ENCODE measurements at places on chromosomes 4 and X.

DNA sequence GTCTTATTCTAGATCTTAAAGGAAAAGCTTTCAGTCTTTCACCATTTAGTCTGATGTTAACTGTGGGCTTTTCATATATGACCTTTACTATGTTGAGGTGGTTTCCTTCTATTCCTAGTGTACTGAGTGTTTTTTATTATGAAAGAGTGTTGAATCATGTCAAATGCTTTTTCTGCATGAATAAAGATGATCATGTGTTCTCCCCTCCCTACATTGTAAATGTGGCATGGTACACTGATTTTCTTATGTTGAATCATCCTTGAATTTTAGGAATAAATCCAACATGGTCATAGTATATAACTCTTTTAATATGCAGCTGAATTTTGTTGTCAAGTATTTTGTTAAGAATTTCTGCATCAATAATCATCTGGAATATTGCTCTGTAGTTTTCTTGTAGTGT lies 4.3 kb downstream of the CLGN start:
- DNase-seq = no peak

DNA sequence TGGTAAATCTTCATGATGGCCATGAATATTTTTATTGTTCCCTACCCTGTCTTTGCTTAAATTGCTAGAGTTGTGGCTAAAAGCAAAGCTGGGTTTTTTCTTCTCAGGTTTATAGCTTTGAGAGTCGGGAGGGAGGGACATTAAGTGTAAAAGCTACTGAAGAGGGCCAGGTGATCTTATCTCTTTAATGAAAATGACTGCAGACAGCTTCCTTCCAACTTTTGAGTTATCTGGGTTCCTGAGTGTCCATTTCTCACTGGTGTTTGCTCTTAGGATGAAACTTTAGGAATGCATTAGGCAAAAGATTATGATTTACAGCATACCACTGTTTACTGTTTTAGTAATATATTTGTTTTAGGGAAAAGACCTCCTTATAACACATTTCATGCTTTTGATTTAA lies 187.7 kb downstream of the SHROOM3 start:
- no peak for DNase-seq

DNA sequence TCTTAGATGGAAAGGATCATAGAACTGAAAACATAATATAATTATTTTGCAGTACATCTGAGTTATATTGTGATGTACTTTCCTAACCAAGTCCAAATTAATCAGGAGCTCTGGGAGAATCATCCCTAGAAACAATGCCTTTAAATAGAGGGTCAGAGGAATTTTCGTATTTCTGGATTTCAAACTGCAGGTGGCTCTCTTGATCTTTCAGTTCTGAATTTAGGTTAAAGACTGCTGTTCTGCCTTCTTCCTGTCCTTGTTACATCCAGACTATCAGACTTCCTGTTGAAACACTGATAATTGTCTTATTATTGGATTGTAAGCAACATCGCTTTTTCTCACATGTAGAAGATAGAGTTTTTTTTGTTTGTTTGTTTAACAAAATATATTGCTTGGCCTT lies 142.7 kb downstream of the RPA4 start:
- DNase-seq = no peak

DNA sequence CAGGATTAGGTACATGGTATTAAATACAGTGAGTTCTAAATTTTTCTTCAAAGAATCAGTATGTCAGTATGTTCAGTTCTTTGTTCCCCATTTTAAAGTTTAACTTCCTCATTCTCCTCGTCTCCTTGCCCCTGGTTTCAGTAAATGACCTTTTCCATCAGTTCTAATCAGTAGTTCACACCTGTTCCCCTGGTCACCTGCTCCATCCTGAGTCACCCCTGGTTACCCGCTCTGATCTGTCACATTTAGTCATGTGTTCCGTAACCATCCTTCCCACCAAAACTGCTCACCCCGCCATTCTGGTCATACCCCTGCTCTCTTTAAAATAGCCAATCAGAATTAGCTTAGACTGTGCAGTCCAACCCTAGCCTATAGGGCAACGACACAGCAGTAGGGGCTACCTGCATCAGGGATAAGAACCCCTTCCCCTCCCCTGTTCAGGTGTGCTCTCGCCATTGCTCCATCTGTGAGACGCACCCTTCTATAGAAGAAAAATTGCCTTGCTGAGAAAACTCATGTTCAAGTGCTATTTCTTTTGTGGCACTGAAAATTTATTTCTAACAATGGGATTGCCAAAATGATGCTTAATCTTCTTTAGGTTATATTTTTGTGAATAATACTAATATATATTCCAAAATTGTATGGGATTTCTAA lies 181.3 kb downstream of the OR13H1 start:
- no peak for DNase-seq

DNA sequence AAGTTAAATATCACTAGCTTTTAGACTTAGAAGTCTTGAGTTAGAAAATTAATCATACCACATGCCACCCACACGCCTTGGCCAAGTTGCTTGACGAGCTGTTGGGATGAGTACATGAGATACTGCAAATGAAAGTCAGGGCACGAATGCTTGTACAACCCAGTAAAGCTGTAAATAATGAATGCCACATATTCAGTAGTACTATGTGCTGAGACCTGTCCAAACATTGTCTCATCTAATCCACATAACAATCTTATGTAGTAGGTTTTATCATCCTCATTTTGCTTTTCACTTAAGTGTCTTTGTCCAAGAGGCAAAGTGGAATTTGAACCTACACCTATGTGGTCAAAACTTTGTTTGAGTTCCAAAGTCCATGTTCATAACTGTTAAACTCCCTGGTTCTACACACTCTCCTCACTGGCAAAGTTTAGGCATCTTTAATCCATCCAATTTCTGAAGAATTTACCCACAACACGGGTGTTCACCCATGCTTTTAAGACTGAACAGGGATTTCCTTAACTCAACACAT lies 74.1 kb downstream of the LDB2 start:
- no peak for DNase-seq

- no peak for DNase-seq
Observed at GRCh38 chr4:66974665-66975064, 570.6 kb downstream of the CENPC start.

All from globus pallidus (tissue), 1 donor.